ENCODE measurements at places on chromosomes 7 and 10. TPM values are rescaled to one million over a fixed set of nuclear protein-coding genes. Genes with fewer than 3 reads are reported as not detected.

Gene HGF
- 30.3 TPM for total RNA-seq

Gene INA
- 0.59 TPM for total RNA-seq

Gene DRGX
- total RNA-seq, result not detected

Gene MORN4
- total RNA-seq, result 9.4 TPM
